Left kidney (tissue), 8 donors: ENCODE measurements at places on chromosomes 2 and 18. TPM values are rescaled to one million over a fixed set of nuclear protein-coding genes. Genes with fewer than 3 reads are reported as not detected.

The ATRAID gene
- polyA plus RNA-seq = 147 TPM

GRCh38 chr2:110717734-110718133 is 14.6 kb upstream of the ACOXL start:
- DNase-seq = no peak

- peak; percentile 88 for DNase-seq
Observed at GRCh38 chr2:128473175-128474035, 154.7 kb upstream of the HS6ST1 start.

The KIF1A gene
- 11.1 TPM for polyA plus RNA-seq

The TMSB10 gene
- polyA plus RNA-seq = 1,422 TPM

The LOXHD1 gene
- polyA plus RNA-seq = 1.4 TPM

The CFAP53 gene
- polyA plus RNA-seq = 4.2 TPM

The AMER3 gene
- 0.03 TPM for polyA plus RNA-seq

- no peak for DNase-seq
Observed at GRCh38 chr2:121094101-121094500, 190.9 kb downstream of the TFCP2L1 start.

- DNase-seq = no peak
Observed at GRCh38 chr18:79549638-79550000, 130.0 kb upstream of the CTDP1 start.

DNA sequence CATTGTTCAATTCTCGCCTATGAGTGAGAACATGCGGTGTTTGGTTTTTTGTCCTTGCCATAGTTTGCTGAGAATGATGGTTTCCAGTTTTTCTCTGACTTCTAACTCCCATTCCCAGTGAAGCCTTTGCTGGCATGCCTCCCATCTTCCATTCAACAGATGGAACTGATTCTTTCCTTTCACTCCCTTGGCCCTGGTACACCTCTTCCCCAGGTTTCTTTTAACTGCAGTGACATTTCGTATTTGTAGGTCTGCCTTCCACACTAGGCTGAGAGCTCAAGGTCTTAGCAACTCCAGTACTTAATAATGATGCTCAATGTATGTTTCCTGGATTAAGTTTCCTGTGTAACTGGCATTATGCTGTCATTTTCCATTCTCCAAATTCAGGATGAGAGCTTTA is 48.5 kb downstream of the GAREM1 start:
- DNase-seq = no peak

The SIGLEC15 gene
- polyA plus RNA-seq = 0.50 TPM

- DNase-seq = no peak
Observed at GRCh38 chr2:136718273-136718672, 47.1 kb upstream of the THSD7B start.

DNA sequence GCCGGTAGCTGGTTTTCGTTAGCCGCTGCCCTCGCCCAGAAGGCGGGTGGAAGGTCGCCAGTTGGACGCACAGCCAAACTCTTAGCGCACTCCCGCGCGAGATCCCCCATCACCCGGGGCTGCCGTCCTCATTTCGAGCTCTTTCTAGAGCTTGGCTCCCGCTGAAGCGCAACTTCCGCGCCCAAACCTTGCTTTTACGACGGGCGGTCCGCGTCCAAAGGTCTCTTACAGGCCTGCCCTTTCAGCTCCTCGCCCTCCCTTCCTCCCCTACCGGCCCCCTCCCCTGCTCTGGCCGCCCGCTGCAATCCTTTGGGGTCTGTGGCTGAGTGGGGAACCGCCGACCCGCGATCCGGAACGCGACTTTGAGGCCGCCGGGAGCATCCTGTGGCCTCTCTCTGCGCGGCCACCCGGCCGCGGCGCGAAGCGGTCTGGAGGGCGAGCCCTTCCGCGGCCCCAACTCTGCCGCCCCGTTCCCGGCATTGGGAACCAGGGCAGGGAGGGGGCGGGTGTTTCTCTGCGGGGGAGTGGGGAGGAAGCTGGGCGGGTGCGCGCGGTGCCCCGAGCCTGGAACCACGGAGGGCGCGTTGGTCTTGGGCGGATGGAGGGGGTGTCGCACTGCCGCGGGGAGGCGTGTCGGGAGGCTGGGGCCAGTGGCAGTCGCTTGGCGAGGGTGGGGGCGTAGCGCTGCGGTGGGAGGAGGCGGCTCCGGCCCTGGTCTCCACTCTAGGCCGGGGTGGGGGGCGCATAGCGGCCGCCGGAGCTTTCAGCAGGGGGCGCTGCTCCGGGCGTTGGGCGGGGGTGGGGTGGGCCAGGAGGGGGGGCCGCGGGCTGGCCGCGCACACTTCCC is at the start of gene GDF7:
Gene GDF7, plus strand, starts transcription at position 841 of the 847 bp plus-strand sequence. CDS start 96 bp downstream, outside the sequence.
- DNase-seq = no peak

- DNase-seq = no peak
Observed at GRCh38 chr18:31576670-31577069, 15.0 kb upstream of the TTR start.
